Stimulated activated naive CD4-positive, alpha-beta T cell (primary cell): ENCODE measurements at places on chromosomes 11 and 22.

- no peak for DNase-seq
Measured at GRCh38 chr11:22512457-22512856, 113.2 kb downstream of the FANCF start.

DNA sequence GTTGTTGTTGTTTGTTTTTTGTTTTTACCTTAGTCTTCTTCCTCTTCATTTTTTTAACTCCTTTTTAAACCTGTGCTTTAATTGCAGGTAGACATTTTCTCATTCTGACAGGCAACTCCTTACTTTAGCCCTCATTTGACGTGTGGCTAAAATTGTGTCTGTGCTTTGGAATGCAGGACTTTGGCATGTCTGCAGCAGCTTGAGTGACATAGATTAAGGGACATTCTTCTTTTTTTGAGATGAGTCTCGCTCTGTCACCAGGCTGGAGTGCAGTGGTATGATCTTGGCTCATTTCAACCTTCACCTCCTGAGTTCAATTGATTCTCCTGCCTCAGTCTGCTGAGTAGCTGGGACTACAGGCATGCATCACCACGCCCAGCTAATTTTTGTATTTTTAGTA lies 100.8 kb downstream of the FAT3 start:
- no peak for DNase-seq

DNA sequence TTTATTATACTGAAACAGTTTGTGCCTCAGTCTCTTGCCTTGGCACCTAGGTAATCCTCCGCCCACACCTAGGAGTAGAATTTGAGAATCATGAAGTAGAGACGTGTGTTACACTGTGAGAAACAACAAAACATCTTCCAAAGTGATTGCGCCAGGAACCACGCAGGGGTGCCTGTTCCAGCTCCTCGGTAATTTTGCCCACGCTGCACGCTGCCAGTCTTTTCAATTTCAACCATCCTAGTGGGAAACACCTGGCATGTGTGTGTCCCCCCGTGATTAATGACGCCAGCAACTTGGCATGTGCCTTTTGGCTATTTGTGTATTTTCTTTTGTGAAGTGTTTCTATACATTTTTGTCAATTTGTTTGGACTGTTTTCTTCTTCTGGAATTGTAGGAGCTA lies 919.1 kb downstream of the BRD1 start:
- no peak for DNase-seq

DNA sequence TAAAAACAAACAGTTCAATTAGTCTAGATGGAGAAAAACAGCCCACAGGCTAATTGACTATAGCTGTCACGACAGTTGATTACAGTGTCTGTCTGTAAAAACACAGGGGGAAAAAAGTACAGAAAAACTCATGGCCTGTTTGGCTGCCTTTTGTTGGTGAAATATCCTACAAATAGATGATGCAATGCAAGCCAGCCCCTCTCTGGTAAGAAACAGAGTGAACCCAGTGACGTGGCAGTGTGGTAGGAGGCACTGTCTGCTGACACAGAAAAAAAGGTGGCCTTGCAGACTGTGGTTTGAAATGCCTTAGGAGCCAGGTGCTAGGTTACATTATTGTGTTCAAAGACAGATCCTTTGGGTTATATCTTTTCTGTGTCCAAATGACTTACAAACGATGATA lies 431.4 kb upstream of the CCDC90B start:
- DNase-seq, result no peak

DNA sequence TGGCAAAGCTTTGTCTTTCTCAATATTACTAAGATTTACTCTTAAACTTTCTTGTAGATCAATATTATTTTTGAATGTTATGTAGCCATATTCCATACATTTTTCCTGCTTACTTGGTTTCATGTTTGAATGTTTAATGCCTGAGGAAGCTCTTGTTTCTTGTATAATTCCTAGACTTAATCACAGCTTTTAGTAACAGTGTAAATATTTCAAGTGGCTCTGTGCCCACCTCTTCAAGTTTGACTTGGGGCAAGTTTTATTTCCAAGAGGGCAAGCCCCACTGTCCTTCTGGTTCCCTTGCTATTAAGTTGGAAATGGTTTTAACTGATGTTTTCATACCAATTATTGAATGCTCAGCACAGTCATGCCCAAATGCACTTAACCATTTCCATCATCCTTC lies 1004.1 kb downstream of the OPCML start:
- DNase-seq, result no peak

DNA sequence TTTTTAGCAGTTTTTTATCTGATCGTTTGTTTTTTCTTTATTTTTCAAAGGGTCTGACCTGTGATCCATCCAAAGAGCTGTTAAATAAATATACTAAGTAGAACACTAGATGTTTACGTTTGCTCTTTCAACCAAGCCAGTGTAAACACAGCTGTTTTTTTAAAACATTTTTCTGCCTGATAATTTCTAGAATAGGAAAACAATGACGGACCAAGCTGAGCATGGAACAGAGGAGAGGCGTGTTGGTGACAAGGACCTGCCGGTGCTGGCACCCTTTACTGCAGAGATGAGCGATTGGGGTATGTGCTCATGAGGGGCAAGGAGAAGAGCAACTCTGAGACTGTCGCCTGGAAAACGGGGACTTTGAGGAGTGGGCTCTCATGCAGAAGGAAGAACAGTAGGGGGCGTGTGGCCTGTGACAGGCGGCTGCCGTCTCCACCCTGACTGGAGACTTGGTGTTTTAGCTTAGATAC lies 28.6 kb upstream of the PANX2 start:
- no peak for DNase-seq

GRCh38 chr22:41827671-41828070 lies 5.2 kb upstream of the SREBF2 start:
- DNase-seq, result no peak

- DNase-seq, result no peak
Measured at GRCh38 chr11:134215836-134216235, 7.9 kb downstream of the NCAPD3 start.

GRCh38 chr11:77658213-77659013 lies 20.8 kb upstream of the CLNS1A start:
- DNase-seq, result no peak

GRCh38 chr11:72750086-72750485 lies 2.1 kb downstream of the ARAP1 start:
- DNase-seq, result no peak

GRCh38 chr11:65859812-65860277 lies 388 bp upstream of the MUS81 start:
- DNase-seq, result no peak

GRCh38 chr22:17999851-18000250 lies 24.5 kb downstream of the MICAL3 start:
- no peak for DNase-seq

- DNase-seq, result peak; percentile 77
Measured at GRCh38 chr11:58567889-58568512, 7.7 kb downstream of the LPXN start.

GRCh38 chr11:112785149-112785548 lies 176.1 kb upstream of the NCAM1 start:
- no peak for DNase-seq

DNA sequence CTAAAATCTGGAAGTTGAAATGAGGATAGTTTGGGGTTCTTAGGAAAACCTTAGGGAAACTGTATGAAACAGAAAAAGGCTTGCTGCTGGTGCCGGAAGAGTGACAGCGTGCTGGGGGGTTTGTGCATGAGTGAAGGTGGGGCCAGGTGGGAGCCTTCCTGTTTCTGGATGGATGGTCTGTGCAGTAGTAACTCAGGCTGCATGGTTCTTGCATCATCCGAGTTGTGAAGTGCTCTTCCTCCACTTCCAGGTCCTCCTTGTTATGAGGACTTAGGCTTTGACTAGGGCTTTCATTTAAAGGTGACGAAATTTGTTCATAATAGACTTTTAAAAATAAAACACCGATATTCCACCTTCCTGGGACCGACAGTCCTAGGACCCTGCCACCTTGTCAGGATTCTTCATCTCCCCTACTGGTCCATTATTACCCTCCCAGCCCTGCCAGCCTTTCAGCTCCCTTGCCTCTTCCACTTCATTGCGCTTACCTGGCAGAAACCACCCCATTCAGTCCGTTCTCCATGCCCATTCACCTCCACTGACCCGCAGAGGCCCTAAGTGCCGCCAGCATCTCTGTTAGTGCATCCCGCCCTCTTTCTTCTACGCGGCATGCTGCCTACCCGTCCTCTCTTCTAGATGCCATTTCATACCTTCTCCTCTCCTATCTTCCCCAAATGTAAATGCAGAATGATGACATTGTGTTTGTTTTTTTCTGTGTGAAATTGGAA lies 47.3 kb downstream of the PPFIA1 start:
- DNase-seq, result no peak

- DNase-seq, result no peak
Measured at GRCh38 chr11:44785856-44786607, 59.3 kb downstream of the TSPAN18 start.

- DNase-seq, result no peak
Measured at GRCh38 chr22:19629331-19629719, 85.0 kb upstream of the SEPTIN5 start.

DNA sequence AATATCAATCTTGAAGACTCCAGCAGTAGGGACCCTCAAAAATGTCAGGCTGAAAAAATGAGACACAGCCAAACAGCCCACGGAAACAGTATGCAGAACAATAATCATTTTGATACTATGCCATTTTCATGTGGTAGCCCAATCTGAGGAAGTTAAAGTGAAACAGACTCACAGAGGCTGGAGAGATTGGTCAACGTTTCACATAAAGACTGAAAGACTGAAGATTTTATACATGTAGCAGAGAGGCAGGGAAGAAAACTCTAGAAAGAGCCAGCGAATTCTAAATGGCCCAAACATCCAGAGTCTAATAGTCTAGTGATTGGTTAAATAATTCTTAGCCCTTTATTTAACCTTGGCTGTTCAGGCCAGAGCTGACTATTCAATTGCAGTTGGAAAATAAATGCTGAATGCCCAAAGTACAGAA lies 49.4 kb downstream of the MAML2 start:
- no peak for DNase-seq

GRCh38 chr22:33969045-33969444 lies 48.8 kb upstream of the LARGE1 start:
- DNase-seq, result no peak

GRCh38 chr11:118434553-118435289 lies 1.6 kb upstream of the KMT2A start:
- DNase-seq, result peak; percentile 39

DNA sequence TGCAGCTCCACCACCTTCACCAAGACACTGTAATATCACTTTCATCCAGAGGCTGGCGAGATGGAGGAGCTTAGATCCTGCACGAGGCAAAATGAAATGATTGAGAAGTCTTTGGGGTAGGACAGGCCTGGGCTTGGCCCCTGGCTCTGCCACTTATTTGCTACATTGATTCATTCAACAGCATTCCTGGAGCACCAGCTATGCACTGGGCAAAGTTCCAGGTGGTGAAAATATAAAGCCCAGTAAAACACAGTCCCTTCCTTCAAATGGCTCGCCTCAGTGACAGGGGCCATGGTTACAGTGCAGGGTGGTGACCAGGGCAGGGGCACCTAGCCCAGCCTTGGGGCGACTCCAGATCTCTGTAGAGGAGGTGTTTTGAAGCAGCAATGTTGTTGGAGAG lies 19.7 kb downstream of the ALX4 start:
- no peak for DNase-seq

DNA sequence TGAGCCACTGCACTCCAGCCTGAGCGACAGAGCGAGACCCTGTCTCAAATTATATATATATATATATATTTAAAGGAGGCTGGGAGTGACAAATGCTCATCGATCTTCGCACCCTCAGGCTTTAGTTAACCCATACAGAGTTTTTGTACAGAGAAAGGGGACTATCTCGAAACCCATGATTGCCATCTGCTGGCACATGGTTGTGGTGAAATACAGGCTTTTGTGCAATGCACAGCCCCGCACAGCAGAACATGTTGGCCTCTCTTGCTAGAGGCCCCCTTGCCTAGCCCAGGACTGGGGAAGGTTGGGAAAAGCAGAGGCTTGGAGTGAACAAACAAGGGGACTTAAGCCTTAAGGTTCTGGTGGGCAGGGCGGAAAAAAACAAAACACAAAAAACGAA lies 3.6 kb downstream of the MYBPC3 start:
- DNase-seq, result no peak

- no peak for DNase-seq
Measured at GRCh38 chr11:125292100-125292499, 127.5 kb downstream of the PKNOX2 start.

DNA sequence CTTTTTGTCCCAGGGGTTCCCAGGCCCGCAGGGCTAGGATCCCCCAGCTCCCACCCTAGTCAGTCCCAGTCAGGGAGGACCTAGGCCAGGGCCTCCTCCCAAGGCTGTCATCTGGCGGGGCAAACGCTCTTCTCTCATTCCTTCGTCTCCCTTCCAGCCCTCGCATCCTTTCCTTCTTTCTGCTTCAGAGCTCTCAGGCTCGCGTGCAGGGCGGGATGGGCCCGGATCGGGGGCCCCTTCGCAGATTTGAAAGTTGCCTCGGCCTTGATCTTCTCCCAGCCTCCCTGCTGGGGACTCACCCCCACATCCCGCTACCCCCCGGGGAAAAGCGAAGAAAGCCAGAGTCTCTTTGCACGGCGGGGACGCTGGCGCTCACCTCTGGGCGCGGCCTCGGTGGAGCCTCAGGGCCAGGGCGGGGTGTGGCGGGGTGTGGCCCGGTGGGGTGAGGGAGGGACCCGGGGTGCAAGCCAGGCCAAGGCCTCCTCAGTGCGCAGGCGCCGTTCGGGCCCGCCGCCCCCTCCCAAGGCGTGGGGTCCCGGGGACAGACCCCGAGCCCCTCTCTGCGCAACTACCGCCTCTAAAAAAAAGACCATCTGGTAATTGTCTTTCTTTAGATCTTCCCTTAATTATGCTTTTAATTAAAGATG lies 14.8 kb upstream of the PAX6 start:
- DNase-seq, result no peak

- no peak for DNase-seq
Measured at GRCh38 chr11:70244698-70245097, 25.8 kb upstream of the PPFIA1 start.

DNA sequence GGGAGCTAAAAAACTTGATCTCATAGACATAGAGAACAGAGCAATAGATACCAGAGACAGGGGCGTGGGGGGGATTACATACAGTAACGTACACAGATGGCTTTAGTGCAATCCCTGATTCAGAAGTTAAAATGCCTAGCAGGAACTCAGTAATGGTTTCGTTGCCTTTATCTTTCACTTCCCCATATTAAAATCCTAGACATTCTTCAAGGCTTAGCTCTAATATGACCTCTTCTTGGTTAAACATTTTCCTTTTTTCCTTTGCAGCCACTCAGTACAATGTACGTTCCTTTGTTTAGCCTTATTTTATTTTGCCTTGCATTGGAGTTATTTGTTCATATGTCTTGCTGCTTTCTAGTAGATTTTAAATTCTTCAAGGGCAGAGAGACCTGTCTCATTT lies 104.9 kb downstream of the C11orf87 start:
- DNase-seq, result no peak

- DNase-seq, result no peak
Measured at GRCh38 chr22:50118557-50119168, 28.9 kb downstream of the MOV10L1 start.

GRCh38 chr11:67632175-67632981 lies 2.6 kb upstream of the NUDT8 start:
- no peak for DNase-seq

DNA sequence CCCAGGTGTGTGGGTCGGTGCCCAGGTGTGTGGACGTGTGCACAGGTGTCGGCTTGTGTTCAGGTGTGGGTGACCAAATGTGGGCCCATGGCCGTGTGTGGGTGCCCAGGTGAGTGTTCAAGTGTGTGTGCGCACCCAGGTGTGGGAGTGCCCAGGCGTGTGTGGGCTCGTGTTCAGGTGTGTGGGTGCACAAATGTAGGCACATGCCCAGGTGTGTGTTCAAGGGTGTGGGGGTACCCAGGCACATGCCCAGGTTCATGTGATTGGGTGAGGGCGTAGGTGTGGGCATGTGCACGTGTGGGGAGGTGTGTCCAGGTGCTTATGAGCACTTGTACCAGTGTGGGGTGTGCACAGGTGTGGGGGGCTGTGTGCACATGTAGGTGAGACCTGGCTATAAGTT lies 42.8 kb downstream of the MOB2 start:
- DNase-seq, result no peak
